NCI-H1417 treated with DMSO at 0.1 percent for 48 hours (cell line): ENCODE measurements at places on chromosomes 3 and 15.

DNA sequence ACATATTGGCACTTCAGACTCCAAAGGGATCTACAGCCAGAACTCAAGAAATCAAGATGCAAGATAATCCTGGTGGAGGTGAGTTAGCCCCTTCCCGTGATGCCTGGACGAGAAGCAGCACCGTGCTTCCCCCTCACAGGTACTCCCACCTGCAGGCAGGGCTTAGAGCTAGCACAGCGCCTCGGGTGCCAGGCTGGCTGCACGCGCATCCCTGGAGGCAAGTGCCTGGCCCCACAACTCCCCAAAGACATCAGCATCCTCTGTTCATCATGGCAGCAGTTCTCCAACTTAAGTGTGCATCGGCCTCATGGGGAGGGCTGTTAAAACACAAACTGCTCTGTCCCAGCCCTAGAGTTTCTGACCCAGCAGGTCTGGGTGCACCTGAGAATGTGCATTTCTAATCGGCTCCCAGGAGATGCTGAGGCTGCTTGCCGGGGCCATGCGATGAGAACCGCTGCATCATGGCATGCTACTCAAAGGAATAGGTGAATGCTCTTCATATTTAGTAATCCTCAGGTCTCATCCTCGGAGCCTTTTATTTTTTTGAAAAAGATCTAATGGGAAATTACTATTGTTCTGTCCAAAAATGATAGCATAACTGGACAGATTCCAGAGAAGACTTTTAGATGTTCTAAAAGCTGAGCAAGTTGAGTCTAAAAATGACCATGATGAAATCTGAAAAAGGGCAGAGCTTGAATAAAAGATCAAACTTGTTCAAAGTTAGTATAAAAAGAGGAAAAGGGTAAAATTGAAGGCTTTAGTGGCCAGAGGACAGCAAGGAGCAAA lies 244.2 kb downstream of the ADAMTS17 start:
- DNase-seq, result no peak

DNA sequence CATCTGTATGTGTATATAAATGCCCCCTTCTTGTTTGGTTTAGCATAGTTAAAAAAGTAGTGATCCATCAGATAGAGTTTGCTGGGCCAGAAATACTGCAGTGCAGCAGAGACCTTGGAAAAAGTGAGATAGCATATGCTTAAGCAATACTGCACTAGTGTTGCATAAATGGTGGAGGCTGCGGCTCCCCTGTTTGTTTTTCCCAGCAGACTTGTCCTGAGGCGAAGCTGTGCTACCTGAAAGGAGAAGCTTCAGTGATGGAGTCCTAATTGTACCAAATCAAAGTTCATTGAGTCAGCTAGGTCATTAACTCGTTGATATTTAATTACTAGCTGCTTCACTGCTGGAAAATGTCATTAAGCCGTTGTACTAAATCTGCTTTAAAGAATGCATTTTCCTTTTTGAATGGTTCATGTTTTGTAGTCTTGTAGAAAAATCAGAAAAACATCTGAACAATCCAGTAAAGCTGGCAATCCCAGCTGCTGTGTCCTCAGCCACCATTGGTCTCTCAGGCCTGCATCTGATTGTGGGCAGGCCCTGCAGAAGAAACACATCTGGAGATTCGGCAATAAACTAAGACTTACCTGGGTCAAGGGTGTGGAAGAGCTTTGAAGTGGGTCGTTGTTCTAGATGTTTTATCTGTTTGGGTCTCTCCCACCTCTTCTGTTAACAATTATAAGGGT lies 169.6 kb downstream of the B3GALNT1 start:
- DNase-seq, result no peak

- DNase-seq, result no peak
Observed at GRCh38 chr3:80159990-80160506, 392.2 kb upstream of the ROBO1 start.

DNA sequence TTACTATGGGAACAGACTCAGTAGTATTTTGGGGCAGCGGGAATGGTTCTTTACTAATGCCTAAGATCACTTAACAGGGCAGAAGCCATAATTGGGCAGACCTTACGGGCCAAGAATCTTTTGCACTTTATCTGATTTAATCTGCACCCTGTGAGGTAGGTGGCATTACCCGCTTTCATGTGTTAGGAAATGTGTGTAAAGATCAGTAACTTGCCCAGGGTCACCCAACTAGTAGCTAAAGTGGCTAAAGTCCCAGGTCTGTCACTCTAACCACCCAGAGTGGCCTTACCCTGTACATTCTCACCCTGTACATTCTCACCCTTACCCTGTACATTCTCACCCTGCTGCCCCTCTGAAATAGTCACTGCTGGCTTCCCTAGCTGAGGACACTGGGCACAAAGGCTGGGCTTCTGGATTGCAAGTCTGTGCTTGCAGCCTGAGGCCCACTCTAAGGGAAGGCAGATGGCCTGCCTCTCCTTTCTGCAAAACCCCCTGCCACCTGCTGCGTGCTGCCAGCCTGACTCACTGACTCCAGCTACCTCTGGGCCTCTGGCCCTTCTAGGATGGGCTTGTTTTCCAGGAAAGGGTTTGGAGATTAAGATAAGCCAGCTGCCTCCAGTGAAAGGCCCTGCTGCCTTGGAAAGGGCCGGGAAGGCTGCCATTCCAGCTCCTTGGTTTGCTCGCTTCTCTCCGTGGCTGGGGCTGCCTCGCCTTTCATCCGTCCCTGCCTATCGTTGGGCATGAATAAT lies 37.5 kb upstream of the MYZAP start:
- DNase-seq, result no peak

GRCh38 chr3:127141921-127142730 lies 50.8 kb upstream of the PRR23E start:
- DNase-seq, result peak; percentile 91

- DNase-seq, result peak; percentile 44
Observed at GRCh38 chr3:14598143-14598569, 53.4 kb upstream of the CCDC174 start.

GRCh38 chr3:182382112-182382857 lies 411.0 kb upstream of the ATP11B start:
- no peak for DNase-seq

GRCh38 chr3:72887343-72887704 lies 522 bp upstream of the GXYLT2 start:
- DNase-seq, result no peak

- DNase-seq, result no peak
Observed at GRCh38 chr3:11954312-11954934, 49.8 kb upstream of the SYN2 start.

DNA sequence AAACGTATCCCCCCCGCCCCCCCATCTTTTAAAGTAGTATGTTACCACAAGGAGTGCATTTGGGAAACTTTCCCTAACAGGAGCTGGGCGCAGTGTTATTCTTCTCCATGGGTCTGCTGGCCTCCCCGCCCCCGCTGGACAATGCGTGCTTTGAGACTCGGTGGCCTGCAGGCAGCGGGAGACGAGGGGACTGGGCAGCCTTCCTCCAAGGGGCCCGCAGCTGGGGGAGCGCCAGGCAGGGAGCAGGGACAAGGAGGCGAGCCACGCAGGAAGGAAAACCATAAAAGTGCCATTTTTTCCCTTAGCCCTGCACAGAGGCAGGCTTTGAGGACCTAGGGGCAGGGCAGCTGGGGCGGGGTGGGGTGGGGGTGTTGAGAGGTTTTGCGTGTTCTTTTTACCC lies 14.1 kb downstream of the SOX2 start:
- no peak for DNase-seq

GRCh38 chr3:106376016-106376570 lies 507.3 kb upstream of the CBLB start:
- DNase-seq, result no peak

GRCh38 chr3:185701611-185702261 lies 115.6 kb downstream of the SENP2 start:
- no peak for DNase-seq

DNA sequence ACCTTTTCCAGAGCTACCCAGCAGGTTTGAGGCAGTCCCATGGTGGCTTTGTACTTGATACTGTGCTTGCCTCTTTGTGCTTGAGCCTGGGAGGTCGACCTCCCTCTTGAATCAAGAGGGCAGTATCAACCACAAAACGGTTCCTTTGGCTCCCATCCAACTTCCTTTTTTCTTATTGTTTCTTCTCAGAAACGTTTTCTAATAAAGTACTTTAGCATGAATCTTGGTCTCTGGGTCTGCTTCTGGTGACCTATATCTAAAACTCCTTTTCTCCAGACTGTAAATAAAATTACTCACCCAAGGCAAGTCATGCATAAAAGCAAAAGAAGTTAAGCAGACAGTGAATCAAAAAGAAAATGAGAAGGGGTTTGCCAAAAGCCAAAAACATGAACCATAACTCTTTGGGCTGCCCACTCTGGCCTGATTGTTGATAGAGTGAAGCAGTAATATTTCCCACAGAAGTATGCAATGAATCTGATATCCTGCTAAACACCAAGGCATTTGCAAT lies 112.2 kb upstream of the SLC4A7 start:
- DNase-seq, result no peak

- DNase-seq, result no peak
Observed at GRCh38 chr15:49900903-49901235, 218.2 kb downstream of the ATP8B4 start.

DNA sequence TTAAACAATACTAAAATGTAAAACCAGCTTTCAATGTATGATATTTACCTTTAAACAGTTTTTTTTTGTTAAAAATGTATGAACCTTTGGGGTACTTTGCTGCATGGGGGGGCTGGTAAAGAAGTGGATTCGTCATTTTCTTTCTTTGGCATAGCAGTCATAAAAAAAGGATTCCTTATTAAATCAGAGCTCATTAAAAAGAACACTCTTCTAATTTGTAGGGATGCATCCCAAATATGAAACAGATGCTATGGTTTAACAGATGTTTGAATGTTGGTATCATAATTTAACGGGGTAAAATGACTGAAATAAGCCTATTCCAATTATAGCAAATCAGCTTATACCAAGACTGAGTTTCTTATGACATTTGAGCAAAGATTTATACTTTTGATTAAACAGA lies 234.4 kb downstream of the BBX start:
- no peak for DNase-seq

DNA sequence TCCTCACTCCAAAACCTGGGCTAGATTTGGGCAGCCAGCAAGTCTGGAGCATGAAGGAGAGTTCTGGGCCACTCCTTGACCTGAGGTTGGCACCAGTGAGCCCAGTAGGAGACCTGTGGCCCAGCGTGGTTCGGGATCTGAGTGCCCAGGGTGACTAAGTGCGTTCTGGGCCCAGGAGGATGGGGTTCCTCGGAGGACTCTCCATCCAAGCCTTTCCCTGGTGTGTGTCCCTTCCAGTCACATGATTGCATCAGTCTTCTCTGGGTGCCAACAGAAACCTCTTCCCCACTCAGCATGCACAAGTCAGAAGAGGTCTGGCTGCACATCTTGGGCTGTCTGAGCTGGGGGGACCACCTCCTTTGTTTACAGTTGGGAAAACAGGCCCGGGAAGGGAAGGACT lies 14.9 kb downstream of the TMEM43 start:
- DNase-seq, result no peak

GRCh38 chr3:189794518-189794917 lies 163.3 kb downstream of the TP63 start:
- DNase-seq, result no peak

- DNase-seq, result no peak
Observed at GRCh38 chr3:153163756-153164550, 1.9 kb downstream of the RAP2B start.

DNA sequence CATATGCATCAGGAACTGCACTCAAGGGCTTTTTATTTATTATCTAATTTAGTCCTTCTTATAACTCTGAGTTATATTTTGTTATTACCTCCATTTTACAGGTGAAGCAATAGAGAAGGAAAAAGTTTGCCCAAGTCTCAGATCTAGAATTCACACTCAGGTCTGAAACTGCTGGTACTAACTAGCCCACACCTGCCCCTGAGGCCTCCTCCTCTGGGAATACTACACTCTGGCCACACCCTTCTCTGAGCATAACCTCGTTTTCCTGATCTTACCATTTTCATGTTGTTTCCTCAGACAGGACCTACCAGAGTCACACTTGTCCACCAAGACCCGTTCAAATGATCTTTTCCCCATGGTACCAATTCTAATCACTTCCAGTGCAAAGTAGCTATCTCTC lies 94.1 kb upstream of the CHRM5 start:
- DNase-seq, result no peak

- DNase-seq, result no peak
Observed at GRCh38 chr3:190088890-190089289, 31.8 kb downstream of the P3H2 start.

GRCh38 chr15:58454950-58455401 lies 23.2 kb downstream of the LIPC start:
- DNase-seq, result no peak

- no peak for DNase-seq
Observed at GRCh38 chr3:13020159-13020750, 53.0 kb downstream of the IQSEC1 start.

GRCh38 chr15:100733101-100733842 lies 130.9 kb downstream of the ASB7 start:
- DNase-seq, result no peak

- no peak for DNase-seq
Observed at GRCh38 chr15:52261498-52262242, 33.9 kb downstream of the MYO5C start.

GRCh38 chr3:43006825-43007224 lies 27.7 kb downstream of the GASK1A start:
- no peak for DNase-seq
